ENCODE measurements at places on chromosomes 16 and 17.
A peak's percentile ranks its signal among the peaks of the same experiment; 100 is the strongest.

DNA sequence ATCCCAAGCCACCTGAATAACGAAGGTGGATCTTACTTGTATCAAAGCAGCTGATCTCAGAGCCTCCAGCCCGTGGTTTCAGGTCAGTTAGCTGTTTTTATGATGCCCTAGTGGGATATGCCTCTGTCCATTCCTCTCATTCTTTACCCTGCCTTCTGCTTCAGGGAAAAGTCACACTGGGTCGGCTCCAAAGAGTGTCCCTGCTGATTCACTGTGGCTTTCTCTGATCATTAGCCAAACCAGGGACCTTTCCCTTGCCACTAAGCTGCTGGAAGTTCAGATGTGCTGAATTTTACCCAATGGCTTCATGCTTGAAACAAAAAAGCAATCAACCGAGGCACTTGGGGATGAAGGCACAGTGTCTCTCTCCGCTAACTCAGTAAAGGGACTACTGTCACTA is 170.2 kb upstream of the SALL1 start:
- DNase-seq = no peak

- no peak for DNase-seq
Observed at GRCh38 chr17:72884066-72884465, 208.4 kb downstream of the SLC39A11 start.

GRCh38 chr17:1779571-1780131 is 17.8 kb downstream of the SERPINF1 start:
- peak; percentile 94 for DNase-seq

DNA sequence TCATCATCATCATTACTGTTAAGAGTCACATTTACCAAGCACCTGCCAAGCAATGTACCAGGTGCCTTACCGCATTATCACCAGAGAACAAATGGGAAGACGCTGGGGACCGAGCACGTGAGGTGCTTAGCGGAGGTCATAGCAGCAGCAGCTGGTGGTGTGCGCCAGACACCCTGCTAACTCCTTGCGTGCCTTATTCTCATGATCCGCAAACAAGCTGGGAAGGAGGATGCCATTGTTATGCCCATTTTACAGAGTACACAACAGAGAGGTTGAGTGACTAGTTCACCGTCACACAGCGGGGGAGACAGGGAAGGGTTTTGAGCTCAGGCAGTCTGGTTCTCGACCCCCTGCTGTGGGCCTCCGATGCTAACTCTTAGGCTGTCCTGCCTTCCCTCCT is 7.3 kb downstream of the ATP2A3 start:
- no peak for DNase-seq

GRCh38 chr16:72073560-72074230 is 10.7 kb downstream of the HPR start:
- DNase-seq = no peak

DNA sequence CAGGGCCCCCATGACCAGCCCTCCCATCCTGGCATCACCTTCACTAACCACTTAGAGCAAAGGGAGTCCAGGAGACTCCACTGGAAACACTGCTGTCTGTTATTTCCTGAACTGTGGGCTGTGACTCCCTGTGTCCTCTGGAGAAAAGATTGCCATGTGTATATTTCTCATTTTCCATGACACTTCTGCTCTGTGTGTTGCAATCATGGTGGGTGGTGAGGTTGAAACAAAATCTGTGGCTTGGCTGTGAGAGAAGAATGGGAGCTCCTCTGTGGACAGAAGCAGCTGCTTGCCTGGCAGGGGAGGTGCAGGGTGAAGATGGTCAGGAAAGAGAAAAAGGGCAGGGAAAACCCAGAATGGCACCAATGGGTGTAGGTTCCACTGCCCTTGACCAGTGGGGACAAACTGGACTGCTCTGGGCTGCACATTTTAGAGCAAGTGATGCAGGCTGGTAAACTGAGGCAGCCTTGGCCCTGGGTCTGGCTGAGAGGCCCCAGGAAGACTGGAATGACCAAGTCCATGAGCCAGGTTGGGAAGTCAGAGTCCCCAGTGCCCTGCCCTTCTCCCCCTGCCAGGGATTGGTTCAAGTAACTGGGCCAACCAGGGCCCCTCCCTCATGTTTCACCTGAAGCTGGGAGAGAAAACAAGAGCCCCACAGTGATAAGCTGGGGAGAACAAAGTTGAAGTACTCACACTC is 314.3 kb downstream of the C16orf95 start:
- DNase-seq = no peak

- peak; percentile 74 for DNase-seq
Observed at GRCh38 chr17:43723697-43724359, 34.8 kb downstream of the SOST start.

DNA sequence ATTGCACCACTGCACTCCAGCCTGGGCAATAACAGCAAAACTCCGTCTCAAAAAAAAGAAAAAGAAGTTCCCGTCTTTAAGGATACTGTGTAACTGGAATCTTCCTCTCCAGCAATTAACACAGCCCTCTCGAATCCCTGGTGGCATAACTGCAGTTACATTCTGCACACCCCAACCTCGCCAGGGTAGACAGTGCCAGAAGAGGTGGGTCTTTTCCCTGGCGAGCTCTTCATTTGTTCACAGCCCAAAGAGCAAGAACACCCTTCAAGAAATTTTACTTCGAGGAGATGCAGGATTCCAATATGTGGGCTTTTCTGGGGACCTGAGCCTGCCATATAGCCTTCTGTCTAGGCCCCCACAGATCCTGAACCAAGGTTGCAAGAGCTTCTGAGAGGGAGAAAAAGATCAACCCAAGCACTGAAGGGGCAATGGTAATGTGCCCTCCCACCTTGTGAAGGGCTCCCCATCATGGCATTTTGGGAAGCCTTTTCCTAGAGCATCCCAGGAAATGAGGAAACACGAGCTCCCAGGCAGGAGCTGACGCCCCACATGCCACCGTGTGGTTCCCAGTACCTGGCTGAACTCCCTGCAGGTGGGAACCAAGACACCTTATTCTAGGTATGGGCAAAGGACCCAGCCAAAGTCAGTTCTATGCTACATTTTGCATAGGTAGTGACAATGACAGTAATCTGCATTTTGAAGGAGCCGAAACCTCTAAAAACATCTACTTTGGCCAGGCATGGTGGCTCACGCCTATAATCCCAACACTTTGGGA is 26.9 kb downstream of the TK2 start:
- no peak for DNase-seq

- DNase-seq = no peak
Observed at GRCh38 chr17:8066841-8067775, 20.4 kb downstream of the ALOX12B start.

GRCh38 chr17:3575511-3575910 is 17.9 kb upstream of the TRPV3 start:
- no peak for DNase-seq

DNA sequence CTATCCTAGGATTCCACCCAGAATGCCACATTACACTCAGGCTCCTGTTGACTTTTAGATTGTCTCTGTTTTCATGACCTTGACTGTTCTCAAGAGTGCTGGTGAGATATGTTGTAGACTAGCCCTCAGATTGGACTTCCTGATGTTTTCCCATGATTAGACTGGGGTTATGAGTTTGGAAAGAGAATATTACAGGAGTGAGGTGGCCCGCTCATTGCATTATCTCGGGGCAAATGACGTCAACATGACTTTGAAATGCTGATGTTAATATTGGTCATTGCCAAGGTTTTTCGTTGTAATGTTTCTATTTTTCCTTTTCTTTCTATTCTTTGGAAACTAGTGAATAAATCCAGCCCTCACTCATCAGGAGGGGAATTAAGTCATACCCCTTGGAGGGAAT is 355.7 kb upstream of the MON1B start:
- DNase-seq = no peak

- DNase-seq = peak; percentile 24
Observed at GRCh38 chr16:71367241-71367976, 8.9 kb downstream of the CALB2 start.

DNA sequence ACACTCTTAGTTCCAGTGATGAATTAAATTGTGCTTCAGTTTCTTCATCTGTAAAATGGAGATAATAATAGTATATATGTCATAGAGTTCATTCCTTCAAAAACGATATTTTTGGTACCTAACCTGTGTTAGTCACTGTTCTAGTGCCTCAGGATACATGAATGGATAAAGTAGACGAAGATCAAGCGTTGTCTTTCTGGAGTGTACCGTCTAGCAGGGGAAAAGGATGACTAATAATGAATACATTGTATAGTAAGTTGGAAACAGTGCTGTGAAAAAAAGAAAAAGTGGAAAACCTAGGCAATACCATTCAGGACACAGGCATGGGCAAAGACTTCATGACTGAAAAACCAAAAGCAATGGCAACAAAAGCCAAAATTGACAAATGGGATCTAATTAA is 8.6 kb downstream of the KRT10 start:
- DNase-seq = no peak

DNA sequence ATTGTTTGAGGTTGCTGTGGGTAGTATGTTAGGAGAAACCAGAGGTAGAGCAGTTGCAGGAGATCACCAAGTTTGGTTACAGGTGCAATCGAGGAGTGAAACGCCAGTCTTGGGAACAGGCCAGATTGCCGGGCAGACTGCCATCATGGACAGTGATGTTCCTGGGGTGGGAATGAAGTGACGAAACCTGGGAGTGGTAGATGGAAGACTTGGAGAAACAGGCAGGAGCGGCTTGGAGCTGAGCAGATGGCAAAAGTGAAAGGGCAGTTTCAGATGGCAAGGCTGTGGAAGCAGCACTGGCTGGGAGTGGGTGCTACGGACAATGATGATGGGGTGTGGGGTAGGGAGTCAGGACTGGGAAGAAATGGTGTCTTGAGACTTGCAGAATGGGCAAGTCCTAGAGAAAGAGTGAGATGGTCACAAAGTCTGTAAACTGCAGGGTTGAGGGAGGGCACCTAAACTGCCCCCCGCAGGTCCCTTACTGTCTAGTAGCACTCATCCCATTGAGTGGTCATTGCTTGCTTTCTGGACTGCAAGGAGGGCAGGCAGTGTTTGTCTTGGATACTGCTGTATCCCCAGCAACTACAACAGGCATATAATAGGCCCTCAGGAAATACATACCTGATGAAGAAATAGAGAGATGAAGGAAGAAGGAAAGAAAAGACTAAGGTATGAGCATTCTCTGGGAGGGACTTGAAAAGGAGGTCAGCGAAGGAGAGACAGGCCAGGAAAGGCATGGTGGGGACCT is 29.5 kb upstream of the ULK2 start:
- DNase-seq = no peak

DNA sequence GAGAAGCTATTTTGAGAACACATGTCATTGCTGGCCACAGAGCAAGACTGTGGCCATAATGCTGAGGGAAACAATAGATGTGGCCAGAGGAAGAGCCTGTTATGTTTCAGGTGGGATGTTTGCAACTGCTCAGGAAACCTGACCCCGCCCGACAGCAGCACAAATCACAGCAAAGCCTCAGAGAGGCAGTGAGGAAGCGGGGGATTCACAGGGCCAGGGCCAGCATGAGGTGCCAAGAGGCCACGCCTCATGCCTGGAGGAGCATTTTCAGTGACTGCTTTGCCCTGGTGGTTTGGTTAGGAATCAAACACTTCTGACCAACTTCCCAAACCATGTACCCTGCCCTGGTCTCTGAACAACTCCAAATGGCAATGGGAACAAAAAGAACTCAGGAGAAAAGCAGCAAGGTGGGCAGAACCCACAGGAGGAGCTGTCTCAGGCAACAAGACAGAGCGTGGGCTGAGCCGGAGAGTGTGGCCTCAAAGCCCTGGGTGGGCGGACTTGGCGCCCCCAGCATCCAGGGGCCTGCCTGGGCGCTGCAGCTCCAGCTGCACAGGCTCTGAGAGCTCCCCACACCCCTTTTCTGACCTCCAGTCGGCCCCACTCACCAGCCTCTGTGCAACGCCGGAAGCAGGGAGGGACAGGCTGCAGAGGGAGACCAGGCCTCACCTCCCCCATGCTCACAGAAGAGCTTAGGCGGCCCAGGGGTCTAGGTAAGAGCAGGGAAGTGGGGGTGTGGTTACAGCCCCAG is 20.6 kb downstream of the HIC1 start:
- DNase-seq = peak; percentile 37

- DNase-seq = no peak
Observed at GRCh38 chr16:57252148-57252721, 7.2 kb downstream of the ARL2BP start.

GRCh38 chr16:16108759-16109158 is 114.5 kb downstream of the ABCC6 start:
- DNase-seq = no peak

DNA sequence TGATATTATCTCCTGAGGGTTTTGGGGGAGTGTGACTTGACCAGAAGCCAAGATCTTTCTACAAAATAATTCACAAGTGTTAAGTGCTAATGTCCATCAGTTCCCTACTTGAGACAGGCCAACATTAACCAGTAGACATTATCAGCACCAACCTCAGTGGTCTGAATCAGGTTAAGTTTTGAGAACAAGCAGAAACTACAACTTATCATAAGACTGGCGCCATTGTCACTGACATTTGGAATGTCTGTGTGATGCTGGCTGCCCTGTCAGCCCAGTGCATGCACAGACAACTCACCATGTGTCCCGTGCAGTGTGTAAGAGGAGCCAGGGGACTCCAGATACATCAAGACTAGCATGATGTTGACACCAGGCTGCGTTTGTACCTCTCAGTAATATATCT is 76.8 kb downstream of the CCDC182 start:
- DNase-seq = no peak

DNA sequence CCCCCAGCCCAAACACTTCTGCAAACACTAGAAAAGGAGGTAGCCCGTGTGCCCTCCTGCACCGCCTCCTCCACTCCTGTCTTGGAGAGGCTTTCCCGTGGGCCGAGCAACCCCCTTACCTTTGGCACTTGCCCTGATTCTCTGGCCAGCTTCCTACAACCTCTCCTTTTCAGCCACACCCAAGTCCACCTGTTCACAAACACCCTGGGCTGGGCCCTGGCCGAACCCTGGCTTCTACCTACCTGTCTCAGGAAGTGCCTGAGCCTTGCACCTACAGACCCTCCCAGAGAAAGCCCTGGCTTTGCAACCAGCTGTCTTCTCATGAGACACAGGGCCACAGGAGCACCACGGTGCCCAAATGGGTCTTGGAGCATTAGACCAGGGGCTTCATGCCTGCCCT is 2.0 kb upstream of the ANTKMT start:
- no peak for DNase-seq

DNA sequence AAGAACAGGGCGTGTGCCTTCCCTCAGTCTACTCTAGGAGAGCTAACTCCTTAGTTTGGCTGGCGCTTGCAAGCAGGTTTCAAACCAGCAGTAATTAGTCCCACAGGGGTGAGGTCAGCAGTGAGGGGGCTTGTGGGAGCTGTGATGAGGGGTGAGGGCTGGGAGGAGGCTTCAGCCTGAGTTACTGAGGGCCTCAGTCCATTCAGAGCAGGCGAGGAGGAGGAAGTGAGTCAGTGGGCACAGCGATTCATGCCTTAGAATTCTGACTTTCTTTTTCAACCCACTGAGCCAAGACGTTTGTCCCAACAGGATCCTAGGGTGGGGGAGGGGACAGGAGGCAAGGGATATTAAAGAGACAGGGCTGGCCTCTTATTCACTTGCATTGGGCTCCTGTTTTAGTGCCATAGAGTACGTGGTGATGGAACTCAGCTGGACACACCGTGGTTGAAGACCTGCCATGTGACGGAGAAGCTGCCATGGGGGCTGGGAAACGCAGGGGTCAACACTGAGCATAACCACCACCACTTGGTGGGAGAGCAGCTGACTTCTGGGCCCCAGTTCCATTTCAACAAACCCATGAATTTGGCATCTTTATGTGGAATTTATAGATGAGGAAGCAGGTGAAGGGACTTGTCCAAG is 8.3 kb upstream of the ITGA3 start:
- peak; percentile 66 for DNase-seq
